ENCODE measurements at places on chromosomes 3 and 15.

DNA sequence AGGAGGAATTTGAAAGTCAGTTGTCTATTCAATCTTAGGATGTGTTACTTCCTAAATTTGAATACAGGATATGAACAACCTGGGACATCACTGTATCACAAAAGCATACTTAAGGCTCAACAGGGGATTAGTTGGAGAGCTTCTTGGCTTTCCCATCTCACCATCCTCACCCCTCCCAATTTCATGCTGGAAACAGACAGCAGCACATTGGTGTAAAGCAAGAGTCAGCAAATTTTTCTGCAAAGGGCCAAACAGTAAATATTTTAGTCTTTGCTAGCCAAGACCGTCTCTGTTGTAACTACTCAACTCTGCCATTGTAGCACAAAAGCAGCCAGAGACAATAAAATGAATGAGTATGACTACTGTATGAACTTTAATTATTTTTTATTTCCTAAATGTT lies 94.9 kb downstream of the ERC2 start:
- no peak for DNase-seq

DNA sequence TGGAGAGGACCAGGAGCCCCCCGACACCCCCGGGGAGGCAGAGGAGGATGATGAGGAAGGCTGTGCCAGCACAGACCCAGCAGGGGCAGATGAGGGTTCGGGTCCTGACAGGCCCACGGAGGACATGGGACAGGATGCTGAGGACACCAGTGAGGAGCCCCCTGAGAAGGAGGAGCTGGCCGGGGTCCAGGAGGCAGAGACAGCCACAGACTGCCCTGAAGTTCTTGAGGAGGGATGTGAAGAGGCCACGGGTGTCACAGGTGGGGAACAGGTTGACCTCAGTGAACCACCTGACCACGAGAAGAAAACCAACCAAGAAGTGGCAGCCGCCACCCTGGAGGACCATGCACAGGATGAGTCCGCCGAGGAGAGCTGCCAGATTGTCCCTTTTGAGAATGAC lies 909 bp downstream of the FGD5 start:
- DNase-seq = no peak

GRCh38 chr3:16136055-16136454 lies 38.4 kb upstream of the GALNT15 start:
- DNase-seq = no peak

DNA sequence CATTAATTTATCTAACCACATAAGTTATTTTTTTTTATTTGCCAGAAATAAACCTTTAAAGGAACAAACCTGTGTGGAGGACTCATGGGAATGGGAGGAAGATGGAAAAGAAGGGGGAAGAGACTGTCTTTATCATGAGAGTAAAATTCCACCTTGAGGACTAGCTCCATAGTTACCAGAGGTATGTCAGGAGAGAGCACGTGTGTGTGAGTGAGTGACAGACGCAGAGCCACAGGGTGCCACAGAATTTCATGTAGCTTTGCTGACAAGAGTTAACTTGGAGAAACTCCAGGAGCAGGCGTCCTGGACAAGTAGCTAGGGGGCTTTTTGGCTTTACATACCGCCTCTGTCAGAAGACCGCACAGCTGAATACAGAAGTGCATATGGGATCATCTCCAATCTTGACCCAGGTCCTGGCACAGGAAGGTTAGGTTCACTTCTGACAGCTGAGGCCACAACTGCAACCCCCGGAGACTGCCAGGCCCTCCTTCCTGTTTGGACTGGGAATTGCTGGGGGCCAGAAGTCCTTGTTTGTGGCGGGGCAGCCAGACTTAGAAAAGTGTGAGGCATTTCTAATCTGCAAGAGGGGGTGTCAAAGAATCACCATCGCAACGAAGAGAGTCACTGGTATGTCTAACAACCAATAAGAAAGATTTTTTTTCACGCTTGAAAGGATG lies 197.8 kb upstream of the TPM1 start:
- no peak for DNase-seq

DNA sequence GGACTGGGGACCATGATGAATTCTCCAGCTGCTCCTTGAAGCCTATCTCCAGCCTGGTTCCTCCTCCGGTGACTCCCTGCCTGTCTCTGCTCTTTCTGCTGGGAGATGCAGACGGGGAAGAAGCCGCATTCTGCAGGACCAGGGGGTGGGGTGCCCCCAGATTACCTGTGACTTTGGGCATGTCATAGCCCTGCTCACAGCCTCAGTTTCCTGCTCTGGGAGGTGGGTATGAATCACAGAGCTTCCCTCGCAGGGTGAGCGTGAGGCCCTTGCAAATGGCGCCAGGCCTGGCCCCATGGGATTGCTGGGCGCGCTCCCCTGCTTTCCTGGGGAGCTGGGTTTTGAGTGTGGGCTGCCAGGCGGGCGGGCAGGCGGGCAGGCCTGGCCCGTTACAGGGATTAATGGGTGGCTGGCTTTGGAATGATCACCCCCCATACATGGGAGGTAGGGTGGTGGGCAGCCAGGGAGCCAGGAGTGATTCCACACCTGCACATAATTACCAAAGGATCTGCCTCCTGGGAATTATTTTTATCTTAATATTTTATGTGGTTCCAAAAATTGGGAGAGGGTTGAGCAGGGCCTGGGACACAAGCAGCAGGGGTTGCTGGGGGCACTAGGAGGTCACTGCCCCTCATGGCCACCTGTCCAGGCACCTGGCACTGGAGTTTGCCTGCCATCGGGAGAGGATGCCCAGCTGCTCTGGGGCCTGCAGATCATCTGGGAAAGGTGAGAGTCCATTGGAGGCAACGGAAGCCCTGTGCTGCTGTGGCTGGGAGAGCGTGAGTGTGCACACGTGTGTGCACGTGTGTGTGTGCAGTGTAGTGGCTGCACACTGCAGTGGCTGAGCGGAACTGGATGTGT lies 106.8 kb downstream of the WNT7A start:
- no peak for DNase-seq

DNA sequence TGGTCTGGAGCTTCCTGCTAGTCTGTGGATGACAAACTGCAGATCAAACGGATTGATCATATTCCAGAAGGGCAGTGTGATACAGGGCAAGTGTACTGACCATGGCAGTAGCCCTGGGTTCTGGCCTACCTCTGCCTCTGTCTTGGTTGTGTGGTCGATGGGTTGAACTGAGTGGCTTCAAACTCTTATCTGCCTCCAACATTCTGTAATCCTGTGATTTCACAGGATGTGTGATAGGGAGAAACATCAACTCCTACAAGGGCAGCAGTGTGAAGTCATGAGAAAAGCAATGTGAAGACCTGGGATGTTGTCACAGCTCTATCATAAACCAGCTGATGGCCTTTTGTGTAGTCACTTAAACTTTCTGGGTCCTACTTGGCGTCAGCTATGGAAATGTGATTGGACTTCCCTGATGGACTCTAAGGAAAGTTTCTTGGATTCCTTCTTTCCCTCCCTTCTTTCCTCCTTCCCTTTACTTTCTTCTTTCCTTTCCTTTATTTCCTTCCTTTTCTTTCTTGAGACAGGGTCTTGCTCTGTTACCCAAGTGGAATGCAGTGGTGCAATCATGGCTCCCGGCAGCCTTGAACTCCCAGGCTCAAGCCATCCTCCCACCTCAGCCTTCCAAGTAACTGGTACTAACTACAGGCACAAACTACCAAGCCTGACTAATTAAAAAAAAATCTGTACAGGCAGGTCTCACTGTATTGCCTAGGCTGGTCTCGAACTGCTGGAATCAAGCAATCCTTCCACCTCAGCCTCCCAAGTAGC lies 114.8 kb downstream of the BBX start:
- DNase-seq = no peak

DNA sequence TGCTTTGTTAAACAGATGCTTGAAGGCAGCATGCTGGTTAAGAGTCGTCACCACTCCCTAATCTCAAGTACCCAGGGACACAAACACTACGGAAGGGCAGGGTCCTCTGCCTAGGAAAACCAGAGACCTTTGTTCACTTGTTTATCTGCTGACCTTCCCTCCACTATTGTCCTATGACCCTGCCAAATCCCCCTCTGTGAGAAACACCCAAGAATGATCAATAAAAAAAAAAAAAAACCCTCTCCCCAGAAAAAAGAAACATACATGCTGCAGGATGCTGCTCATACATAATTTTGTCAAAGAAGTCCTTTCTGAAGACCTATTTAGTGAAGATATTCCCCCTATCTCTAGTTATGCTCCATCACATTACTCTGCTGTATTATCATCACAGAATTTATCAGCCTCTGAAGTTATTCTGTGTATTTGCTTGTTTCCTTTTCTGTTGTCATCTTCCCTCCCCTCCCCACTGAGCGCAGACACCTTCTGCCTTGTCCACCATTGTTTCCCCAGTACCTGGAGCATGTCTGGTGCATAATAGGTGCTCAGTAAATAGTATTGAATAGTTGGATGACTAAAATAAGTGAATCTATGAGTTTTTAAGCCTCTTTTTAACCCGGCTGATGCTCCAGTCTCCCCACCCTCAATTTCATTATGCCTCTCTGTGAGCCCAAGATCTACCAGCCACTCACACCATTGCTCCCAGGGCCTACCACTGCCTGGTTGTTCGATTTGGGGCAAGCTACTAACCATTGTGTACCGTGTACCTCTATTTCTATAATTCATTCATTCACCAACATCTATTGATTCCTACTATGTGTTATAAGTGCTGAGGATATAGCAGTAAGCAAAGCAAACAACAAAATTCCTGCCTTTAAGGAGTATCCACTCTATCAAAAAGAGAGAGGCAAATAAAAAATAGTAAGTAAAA lies 4.0 kb upstream of the TM4SF1 start:
- DNase-seq = no peak

- DNase-seq = no peak
Observed at GRCh38 chr15:70145261-70145660, 47.5 kb upstream of the TLE3 start.

- peak; percentile 6 for DNase-seq
Observed at GRCh38 chr15:95557226-95558046, 773.1 kb upstream of the NR2F2 start.

- DNase-seq = no peak
Observed at GRCh38 chr3:195441476-195441991, 1.3 kb downstream of the ACAP2 start.

- no peak for DNase-seq
Observed at GRCh38 chr3:127451321-127451720, 139.2 kb downstream of the TPRA1 start.
